SK-N-SH (cell line): ENCODE measurements at places on chromosomes 16 and 17. TPM values are rescaled to one million over a fixed set of nuclear protein-coding genes. Genes with fewer than 3 reads are reported as not detected.

TMEM235 gene
- polyA plus RNA-seq: not detected in 2 replicates

PIGQ gene
- polyA plus RNA-seq: 38.7 and 41.0 TPM in 2 replicates

PIRT gene
- polyA plus RNA-seq: not detected in 2 replicates

IRX6 gene
- not detected in 2 replicates for polyA plus RNA-seq

SPATA22 gene
- polyA plus RNA-seq: not detected in 2 replicates

TUBB3 gene
- 375 and 428 TPM in 2 replicates for polyA plus RNA-seq

HOXB1 gene
- polyA plus RNA-seq: not detected in 2 replicates

NPIPB8 gene
- 0.24 TPM in 1 of 2 replicates, not detected in the other for polyA plus RNA-seq

ZG16B gene
- 0.26 and 0.47 TPM in 2 replicates for polyA plus RNA-seq

- DNase-seq: peak; percentile 65
Measured at GRCh38 chr17:2042390-2042847, 597 bp downstream of the OVCA2 start.

- peak; percentile 31 for DNase-seq
Measured at GRCh38 chr17:39600288-39600996, 7.3 kb downstream of the NEUROD2 start.

DNA sequence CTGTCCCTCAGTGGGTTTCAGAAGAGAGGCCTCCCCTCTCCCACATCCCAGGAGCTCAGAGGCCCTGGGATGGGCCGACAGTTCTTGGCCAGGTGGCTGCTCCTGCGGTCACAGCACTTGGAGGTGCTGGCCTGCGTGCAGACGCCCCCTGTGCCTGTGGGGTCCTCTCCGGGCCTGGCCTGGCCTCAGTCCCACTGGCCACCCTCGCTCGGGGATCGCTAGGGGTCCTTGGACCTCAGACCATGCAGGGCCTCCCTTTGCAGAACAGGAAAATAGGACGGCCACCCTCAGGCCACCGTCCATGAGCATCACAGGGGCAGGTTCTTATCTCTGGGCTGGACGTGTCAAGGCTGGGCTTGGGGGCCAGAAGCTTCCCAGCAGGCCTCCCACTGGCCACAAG, 30.0 kb downstream of the METRNL start:
- DNase-seq: no peak

DNA sequence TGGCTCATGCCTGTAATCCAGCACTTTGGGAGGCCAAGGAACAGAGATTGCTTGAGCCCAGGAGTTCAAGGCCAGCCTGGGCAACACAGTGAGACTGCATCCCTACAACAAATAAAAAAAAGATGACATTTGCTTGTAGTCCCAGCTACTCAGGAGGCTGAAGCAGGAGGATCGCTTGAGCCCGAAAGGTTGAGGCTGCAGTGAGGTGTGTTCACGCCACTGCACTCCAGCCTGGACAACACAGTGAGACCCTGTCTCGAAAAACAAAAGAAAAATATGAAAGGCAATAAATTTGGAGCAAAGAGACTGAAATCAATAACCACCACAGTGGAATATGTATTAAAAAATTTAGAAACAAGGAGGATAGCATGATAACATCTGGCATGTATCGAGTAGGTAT, 143.8 kb upstream of the RBL2 start:
- no peak for DNase-seq

DNA sequence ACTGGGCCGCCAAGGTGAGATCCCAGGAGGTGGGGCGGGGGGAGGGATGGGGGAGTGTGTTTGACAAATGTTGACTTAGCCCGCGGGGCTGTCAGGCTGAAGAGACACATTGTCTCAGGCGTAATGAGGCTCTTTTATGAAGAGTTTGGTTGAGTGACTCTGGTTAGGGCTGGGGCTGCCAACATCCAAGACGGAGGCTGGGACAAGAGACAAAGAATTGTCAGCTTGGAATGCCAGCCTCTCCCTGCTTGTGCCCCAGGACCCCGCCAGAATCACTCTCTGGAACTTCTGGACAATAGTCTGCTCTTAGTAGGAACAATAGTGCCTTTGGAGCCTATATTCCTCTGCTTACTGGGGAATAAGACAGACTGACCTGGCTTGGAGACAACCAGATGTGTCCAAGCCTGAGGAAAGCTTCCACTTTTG, 24.0 kb downstream of the PCTP start:
- no peak for DNase-seq

DNA sequence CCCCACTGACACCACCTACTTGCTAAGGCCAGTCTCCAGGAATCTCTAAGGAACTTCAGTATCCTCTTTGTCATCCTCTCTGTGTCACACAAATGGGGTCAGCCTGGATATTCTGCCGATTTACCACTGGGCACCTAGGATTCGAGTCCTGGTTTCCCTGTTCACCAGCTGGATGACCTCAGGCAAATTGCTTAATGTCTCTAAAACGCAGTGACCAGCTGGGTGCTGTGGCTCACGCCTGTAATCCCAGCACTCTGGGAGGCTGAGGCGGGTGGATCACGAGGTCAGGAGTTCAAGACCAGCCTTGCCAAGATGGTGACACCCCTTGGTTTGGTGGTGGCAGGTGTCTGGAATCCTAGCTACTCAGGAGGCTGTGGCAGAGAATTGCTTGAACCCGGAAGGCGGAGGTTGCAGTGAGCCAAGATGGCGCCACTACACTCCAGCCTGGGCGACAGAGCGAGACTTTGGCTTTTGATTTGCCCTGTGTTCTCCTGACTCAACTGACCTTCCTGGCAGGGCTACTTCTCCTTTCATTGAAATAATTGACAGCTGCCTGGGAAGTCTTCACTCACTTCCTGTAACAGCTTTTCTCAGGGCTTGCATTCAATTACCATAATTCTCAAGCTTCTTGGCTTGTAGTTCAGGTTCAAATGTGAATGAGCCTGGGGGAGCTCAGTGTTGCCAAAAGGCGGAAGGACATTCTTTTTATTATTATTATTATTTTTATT, 15.4 kb downstream of the SYCE1L start:
- no peak for DNase-seq

- DNase-seq: no peak
Measured at GRCh38 chr17:58153046-58153445, 4.9 kb downstream of the OR4D1 start.

GRCh38 chr17:38508954-38509771, 80.9 kb downstream of the ARHGAP23 start:
- DNase-seq: peak; percentile 98

GRCh38 chr17:7249214-7249613, 2.3 kb downstream of the CTDNEP1 start:
- no peak for DNase-seq

- DNase-seq: peak; percentile 99
Measured at GRCh38 chr17:80832888-80833583, 158.6 kb upstream of the CHMP6 start.

DNA sequence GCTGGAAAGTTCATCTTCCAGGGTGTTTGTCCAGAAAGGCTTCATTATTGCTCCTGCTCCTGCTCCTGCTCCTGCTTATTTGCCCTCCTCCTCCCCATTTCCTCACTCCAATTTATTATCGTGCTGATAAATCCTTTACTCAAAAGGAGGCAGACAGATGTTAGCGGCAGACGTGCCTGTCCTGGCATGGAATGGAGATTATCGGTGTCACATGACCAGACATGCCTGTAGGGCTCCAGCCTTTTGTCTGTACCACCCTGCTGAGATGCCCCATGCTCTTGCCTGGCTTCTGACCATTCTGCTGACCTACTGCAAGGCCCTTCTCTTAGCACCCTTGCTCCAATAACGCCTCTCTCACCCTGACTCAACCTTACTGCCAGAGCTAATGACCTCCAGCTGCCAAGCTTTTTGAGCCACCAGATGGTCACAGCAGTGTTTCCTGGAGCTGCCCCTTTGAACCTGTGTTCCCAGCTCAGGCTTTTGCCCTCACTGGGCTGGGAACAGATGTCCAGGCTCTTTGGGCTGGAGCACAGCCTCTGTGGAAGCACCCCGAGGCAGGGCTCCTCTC, 12.8 kb downstream of the DNAH9 start:
- peak; percentile 66 for DNase-seq

GRCh38 chr16:22240023-22240710, 34.1 kb downstream of the EEF2K start:
- no peak for DNase-seq

- DNase-seq: no peak
Measured at GRCh38 chr17:6257336-6257735, 177.6 kb downstream of the AIPL1 start.

GRCh38 chr17:39529455-39529854, 68.2 kb downstream of the CDK12 start:
- no peak for DNase-seq

- peak; percentile 95 for DNase-seq
Measured at GRCh38 chr17:7383742-7384488, 3.0 kb downstream of the TNK1 start.

DNA sequence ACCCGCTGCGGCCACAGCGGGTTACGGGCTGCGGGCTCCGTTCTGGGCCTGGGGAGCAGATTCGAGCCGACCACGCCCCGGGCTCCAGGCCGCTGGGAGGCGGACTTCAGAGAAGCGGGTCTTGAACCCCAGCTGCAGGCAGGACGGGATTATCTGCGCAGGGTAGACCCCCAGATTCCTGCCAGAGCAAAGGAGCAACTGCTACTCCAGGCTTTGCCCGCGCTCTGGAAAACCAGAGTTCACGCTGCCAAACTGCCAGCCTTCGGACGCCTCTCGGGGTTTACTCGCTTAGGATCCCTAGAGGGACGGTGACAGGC, 301 bp upstream of the ULK2 start:
- DNase-seq: no peak

GRCh38 chr17:21538615-21539014, 153.7 kb upstream of the KCNJ18 start:
- no peak for DNase-seq
